Esophagus mucosa (tissue), 1 donor: ENCODE measurements at places on chromosomes 13 and 19.

DNA sequence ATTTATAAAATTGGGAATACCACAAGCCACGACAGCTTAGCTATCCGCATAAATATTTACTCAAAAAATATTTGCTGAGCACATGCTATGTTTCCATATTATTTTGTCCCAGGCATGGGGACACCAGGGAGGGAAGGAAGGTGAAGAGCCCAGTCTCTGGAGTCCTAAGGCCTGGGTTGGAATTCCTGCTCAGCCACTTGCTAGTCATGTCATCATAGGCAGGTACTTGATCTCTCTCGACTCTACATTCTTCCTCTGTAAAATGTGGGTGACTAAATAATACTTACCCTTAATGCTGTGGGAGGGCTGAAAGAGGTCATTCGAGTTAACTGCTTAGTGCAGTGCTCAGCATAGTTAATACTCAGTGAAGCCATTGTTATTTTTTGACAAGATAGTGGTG, 4.3 kb upstream of the RNASEH2B start:
- peak; percentile 68 for ATAC-seq

DNA sequence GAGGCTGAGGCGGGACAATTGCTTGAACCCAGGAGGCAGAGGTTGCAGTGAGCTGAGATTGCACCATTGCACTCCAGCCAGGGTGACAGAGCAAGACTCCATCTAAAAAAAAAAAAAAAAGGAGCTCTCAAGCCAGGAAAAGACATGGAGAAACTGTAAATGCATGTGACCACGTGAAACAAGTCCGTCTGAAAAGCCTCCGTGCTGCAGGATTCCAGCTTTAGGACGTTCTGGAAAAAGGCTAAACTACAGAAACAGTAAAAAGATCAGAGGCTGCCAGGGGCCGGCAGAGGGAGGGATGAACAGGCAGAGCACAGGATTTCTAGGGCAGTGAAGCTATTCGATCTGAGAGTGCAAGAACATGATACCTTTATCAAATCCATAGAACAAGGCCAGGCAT, 40.7 kb upstream of the NDUFS7 start:
- ATAC-seq = no peak

GRCh38 chr19:6778386-6778785, 5.9 kb downstream of the VAV1 start:
- ATAC-seq = no peak

- peak; percentile 66 for ATAC-seq
Measured at GRCh38 chr19:17687857-17688784, at the start of gene UNC13A. Gene UNC13A, minus strand, starts transcription at chr19:17688354. Its CDS starts 155 bp downstream, at chr19:17688199.

DNA sequence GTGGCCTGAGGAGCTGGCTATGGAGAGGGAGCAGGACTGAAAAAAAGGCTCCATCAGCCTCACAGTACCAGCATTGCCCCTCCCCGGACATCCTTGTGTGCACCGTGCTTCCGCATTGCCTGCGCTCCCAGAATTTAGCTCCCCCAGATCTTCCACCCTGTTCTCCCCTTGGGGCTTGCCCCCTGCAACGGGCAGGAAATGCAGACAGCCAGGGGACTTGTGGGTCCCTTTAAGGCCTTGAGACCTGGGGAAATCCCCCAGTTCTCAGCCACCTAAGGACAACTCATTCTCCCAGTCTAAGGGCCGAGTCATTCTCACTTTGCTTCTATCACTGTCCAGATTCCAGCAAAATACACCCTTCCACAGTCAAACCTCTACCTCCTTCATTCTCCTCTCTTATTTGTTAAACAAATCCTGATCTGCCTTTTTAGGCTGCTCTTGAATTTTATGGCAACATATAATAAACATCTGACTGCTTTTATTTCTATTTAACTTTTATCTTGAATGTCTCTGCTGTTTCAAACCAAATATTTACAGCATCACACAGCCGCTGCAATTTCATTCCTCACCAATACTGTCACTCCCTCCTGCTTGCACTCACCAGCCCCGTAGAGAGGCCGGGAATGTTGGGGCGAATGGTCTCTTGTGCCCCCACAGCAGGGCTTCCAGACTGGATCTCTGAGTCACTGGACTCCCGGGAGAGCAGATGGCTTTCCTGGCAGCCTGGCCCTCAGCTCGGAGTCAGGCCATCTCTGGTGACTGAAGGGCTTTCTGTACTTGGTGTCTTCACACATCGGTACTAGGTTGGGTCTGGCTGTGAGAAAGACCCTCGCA, 221.9 kb downstream of the TSHZ3 start:
- ATAC-seq = no peak

DNA sequence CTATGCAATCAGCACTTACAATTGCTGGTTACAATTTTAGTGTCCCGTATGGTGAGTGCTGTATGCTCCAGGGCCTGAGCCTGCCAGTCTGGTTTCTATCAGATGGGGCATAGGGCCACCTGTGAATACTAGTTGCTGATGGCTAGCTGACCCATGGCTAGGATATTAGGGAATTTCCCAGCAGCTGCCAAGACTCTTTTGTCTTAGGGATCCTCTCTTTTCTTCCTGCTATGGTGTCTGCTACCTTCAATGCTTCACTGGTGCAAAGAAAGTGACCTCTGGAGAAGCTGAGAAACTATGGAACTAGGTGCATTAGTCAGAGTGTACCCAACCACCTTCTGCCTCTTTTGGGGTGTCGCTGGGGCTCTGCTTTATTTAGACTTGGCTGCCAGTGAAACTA, 11.6 kb downstream of the CCDC169 start:
- ATAC-seq = no peak

DNA sequence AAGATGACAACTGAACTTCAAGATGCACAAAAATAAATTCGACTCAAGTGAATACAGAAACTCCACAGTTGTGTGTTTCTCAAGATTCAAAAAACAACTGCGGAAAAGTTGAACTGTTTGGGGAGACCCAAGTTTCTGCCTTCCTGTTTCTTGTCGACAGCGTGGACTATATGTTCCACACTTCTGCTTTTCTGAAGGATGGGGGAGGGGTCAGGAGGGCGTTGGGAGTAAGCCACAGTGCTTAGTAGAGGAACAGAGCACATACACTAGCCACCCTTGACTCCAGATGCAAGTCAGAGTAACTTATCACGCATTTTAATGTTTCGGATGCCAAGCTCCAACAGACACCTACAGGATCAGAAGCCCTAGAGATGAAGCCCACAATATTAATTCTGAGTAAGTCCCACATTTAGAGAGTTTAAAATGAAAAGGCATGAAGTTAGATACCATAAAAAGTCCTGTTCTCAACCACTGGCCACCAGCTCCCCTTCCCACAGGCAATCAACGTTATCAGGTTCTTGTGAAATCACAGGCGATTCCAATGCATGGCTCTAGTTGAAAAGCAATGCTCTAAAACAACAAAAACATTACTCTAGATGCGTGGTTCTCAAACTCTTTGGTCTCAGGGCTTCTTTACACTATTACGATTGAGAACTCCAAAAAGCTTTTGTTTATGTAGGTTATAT, 4.2 kb downstream of the TUBGCP3 start:
- no peak for ATAC-seq

GRCh38 chr19:7565332-7565731, 29.8 kb downstream of the PNPLA6 start:
- no peak for ATAC-seq

- ATAC-seq = no peak
Measured at GRCh38 chr13:75478659-75479058, 3.3 kb downstream of the TBC1D4 start.

DNA sequence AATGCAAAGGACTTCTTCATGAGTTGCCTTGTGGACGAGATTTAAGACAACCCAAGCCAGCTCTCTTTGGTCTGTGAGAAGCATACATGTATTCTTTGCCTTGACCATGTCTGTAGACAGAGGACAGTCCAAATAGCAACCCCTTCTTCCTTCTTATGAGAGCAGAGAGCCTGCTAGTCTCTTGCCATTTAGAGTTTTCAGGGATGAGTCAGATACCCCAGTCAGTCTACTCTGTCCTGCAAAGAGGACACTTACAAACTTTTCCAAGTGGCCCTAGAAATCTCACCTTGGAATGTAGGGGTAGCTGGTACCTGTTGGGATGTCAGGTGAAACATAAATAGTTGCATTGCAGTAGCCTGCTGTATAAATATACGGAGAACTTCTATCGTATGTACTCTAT, 36.7 kb downstream of the DNAJC3 start:
- ATAC-seq = no peak

DNA sequence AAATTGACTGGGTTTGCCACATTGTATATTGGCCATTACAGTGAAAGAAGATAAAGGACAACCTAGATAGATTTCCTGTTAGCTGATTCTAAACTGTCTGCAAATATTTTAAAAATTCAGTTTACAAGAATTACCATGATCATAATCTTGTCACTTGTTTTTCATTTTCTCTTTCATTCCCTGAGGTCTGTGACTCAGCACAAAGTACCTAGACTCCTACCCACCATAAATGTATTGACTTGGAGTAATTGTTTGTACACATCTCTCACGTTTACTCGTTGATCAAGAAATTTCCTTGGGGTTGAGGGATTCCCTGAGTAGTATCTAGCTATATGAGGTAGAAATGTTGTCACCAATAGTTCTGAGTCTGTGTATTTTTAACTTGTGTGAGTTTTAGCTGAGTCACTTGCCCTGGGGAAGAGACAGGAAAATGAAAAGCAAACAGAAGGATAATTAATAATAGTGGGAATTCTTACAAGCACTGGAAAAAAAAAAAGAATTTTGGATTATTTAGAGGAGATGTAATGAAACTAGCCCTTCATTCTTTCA, 299.2 kb upstream of the DACH1 start:
- no peak for ATAC-seq

GRCh38 chr13:41960211-41960636, 685 bp downstream of the VWA8 start:
- peak; percentile 46 for ATAC-seq

DNA sequence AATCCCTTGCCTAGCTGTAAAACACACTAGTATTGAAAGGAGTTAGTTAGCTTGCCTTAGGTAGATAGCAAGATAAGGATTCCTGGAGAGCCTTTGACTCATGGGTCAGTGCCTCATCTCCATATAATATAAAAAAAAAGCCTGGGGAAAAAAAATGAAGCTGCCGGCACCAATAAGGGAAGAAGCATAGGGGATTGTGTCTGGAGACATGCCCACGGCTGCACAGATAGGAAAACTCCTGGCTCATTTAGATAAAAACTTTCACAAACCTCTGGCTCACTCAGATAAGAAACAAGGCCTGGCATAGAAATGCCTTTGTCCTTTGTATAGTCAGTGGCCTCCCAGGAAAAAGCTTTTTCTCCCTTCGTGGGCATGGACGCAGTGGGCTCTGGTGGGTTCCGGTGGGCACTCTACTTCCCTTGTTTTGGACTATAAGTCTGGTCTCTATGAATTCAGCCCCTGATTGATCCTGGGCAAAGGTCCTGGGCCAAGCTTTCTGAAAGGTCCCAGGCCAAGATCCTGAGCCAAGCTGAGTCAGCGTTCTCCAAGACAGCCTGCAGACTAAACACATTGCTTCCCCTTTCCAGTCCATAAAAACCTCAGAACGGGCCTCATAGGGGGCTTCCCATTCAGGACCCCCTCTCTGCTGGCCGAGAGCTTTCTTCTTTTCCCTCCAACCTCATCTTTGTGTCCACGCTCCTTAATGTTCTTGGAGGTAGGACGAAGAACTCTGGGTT, 4.9 kb upstream of the OR7A17 start:
- ATAC-seq = no peak

DNA sequence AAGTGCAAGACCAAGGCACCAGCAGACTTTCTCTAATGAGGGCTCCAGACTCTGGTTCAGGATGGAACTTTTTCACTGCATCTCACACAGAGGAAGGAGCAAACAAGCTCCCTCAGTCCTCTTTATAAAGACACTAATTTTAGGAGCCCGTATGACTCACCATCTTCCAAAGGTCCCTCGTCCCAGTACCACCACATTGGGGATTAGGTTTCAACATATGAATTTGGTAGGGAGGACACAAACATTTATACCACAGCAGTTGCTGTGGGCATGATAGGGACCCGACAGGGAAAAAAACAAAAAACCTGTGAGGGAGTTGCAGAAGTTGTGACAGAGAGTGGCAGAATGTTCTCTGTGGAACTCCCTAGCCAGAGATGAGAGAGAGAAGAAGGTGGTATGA, 6.5 kb upstream of the CNMD start:
- ATAC-seq = no peak

DNA sequence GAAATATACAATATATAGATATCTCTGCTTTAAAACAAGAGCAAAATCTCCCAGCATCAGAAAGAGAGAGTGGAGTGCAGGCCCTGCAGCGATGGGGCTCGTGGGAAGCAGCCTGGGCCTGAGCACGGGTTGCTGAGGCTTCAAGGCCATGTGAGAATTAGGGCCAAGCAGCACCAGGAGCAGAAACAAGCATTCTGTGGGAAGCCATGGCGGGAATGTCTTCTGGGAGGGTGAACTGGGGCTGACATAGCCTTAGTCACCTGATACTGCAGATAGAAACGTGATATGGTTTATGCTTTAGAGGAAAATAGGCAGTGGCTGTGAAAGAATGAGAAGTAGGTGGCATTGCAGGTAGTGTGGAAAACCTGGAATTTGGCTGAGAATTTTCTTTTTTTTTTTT, 472.3 kb downstream of the IRS2 start:
- no peak for ATAC-seq

DNA sequence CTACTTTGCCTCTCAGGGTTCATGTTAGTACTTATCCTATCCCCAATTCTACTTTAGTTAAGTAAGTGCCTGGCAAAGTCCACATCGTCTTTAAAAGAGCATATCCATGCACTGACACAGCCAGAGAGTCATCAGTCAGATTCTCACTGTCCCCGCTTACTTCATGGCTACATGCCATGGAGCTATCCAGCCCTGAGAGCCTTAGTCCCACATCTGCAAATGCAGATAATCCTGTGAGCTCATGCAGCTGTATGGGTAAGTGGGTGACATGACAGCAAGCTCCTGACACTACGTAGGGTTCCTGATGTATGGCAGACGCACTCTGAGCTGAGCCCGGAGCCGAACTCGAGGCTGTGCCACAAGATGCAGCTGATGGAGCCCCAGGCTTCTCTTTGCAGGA, 661.5 kb downstream of the LIG4 start:
- no peak for ATAC-seq
